Smooth muscle cell of the pulmonary artery (primary cell): ENCODE measurements at places on chromosomes 1 and 21. TPM values are rescaled to one million over a fixed set of nuclear protein-coding genes. Genes with fewer than 3 reads are reported as not detected.

The KIF17 gene
- 0.39 and 3.3 TPM in 2 replicates for total RNA-seq

The FYB2 gene
- total RNA-seq, result not detected in 2 replicates

The POFUT2 gene
- 99.7 and 115 TPM in 2 replicates for total RNA-seq

The ST6GALNAC3 gene
- total RNA-seq, result 0.26 and 0.36 TPM in 2 replicates

The PLA2G2C gene
- total RNA-seq, result not detected in 2 replicates

The OPRD1 gene
- total RNA-seq, result under 0.01 and 0.13 TPM in 2 replicates

The PADI3 gene
- total RNA-seq, result not detected in 2 replicates

The KCNE2 gene
- not detected in 2 replicates for total RNA-seq
